Naive thymus-derived CD4-positive, alpha-beta T cell (primary cell): ENCODE measurements at places on chromosomes 2 and 18. TPM values are rescaled to one million over a fixed set of nuclear protein-coding genes. Genes with fewer than 3 reads are reported as not detected.

- no peaks in the 10 kb centered on the region for H3K36me3 ChIP-seq
- no peaks in the 10 kb centered on the region for H3K27me3 ChIP-seq
- no peak overlapping the region for H3K4me3 ChIP-seq
- H3K4me1 ChIP-seq, result no peaks in the 10 kb centered on the region
Observed at GRCh38 chr18:35807811-35808335, 164.6 kb upstream of the RMP24 start.

- no peaks in the 10 kb centered on the region for H3K27me3 ChIP-seq
- H3K4me1 ChIP-seq, result no peaks in the 10 kb centered on the region
- no peak overlapping the region for H3K4me3 ChIP-seq
- H3K27ac ChIP-seq, result no peak overlapping the region
- no peaks in the 10 kb centered on the region for H3K36me3 ChIP-seq
- no peak for DNase-seq
Observed at GRCh38 chr2:169704160-169704708, 10.0 kb downstream of the PHOSPHO2 start.

DNA sequence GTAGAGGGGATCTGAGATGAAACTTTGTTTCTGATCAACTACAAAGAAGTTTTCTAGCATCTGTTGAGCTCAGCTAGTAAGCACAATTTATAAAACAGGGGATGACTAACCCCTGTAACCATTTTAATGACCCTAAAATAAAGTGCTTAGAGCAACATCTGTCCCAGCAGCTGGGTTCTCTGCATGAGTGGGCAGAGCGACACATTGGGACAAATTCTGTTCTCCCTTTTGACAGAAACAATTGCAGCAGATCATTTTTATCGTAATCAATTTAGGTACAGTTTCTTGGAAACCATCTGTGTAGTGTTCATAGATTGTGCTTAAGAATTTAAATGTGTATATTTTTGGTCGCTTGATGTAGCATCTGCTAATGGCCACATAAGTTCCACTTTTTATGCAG, 678.0 kb downstream of the RNF144A start:
- H3K27ac ChIP-seq, result no peak overlapping the region
- H3K27me3 ChIP-seq, result no peaks in the 10 kb centered on the region
- H3K36me3 ChIP-seq, result no peaks in the 10 kb centered on the region
- H3K4me1 ChIP-seq, result no peaks in the 10 kb centered on the region
- H3K4me3 ChIP-seq, result no peak overlapping the region

The FLACC1 gene
- polyA plus RNA-seq, result 3.1 TPM
